Fibroblast of skin of back (primary cell): ENCODE measurements at places on chromosomes 5 and 9.
A peak's percentile ranks its signal among the peaks of the same experiment; 100 is the strongest.

- no peak for DNase-seq
Measured at GRCh38 chr5:71971862-71972261, 135.4 kb upstream of the MAP1B start.

- no peak for DNase-seq
Measured at GRCh38 chr9:87661241-87661640, 64.7 kb upstream of the CTSL start.

DNA sequence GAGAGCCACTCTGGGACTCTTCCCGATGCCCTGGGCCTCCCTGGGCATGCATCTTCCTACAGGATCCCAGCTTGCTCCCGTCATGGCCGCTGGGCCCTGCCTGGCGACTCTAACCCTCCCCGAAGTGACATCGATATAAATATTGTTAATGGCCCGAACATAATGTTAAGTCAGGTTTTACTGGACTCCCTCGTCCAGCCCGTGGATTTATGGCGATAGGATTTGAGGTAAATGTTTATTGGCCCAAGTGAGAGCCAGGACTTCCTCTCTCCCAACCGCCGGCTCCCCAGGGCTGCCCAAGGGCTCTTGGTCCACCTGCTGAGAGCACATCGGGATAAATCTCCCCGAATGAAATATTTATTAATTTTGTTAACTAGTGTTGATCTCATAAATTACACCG lies 246.3 kb downstream of the PBX3 start:
- DNase-seq: no peak

- no peak for DNase-seq
Measured at GRCh38 chr5:143023411-143024096, 253.4 kb downstream of the ARHGAP26 start.

DNA sequence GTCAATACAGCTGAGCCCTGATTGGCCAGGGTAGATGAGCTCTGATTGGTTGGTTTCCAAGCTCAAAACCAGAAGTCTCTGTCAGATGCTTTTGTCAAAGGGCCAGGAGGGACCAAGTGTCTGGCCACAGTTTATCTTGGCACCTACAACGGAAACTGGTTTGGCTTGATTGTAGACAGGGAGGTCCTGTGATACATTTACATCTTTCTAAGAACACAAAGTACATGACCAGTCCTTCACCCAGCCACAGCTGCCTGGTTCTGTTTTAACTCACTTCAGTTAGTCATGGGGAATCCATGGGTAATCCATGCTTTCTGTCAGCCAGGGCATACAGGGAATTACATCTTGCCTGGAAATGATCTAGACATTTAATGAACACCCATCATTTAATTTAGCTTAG lies 171.2 kb downstream of the SLC12A2 start:
- peak; percentile 29 for DNase-seq

- peak; percentile 6 for DNase-seq
Measured at GRCh38 chr5:77180167-77181081, 30.1 kb upstream of the PDE8B start.

DNA sequence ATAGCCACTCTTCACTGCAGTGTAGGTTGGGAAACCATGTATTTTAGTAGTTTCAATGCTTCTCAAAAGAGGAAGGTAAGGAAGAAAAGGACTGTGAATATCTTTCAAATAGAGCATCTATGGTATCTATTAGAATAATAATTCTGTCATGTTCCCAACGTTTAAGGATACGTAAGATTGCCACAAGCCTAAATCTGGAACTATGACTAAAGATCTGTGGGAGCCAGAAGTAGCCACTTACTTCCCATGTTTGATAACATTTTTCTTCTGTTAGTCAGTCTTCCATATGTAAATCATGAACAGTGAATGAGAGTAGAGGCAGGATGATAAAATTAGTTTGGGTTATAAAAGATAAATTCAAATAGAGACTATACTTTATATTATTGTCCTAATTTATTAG lies 16.3 kb upstream of the MROH2B start:
- DNase-seq: peak; percentile 87

GRCh38 chr5:180523629-180524466 lies 29.7 kb downstream of the CNOT6 start:
- DNase-seq: peak; percentile 55

DNA sequence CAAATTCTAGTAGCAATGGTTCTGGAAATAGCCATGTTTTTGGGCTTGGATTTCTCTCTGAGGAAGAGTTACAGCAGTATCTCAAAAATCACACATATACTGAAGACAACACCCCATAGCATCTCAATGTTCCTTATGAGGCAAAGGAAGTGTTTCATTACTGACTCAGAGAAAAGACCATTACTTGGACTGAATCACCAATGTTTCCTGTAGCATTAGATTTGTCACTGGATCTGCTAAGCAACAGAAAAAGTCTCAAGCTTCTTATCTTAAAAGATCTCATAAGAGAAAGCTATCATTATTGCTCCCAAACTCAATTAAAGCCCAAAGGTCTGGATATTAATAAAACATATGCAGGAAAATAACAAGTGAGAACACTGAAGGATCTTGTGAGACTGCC lies 272.4 kb downstream of the ADAMTS6 start:
- peak; percentile 95 for DNase-seq

DNA sequence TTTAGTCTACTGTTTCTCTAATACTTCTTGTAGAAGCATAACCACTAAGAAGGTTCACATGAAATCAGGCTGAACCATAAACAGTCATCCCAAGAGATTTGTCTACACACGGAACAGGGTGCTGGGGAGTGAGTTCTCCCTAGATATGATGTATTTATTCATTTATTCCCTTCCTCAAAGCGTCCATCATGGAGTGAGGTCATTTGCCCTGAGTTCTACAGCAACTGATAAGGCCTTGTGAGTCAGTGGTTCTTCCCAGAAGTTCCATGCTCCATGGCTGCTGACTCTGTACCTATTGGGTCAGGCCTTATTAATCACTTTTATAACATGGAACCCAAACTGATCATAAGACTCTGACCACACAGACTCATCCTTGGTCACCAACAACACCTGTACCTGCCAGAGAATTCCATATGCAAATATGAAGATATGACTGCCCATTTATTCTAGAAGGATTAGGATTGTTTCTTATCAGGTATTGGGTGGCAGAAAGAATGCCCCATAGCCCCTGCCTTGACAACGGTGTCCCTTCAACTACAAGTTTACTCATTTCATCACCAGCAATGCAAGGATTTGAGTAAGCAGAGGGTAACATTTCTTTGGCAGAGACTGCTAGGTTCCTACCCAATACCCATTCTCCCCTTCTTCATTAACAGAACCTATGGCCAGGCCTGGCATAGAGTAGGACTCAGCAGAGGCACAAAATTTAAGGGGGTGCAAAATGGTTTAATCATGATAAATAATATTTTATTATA lies 118.1 kb downstream of the LHFPL2 start:
- DNase-seq: peak; percentile 94

- no peak for DNase-seq
Measured at GRCh38 chr5:113255579-113256386, 179.0 kb downstream of the TSSK1B start.

DNA sequence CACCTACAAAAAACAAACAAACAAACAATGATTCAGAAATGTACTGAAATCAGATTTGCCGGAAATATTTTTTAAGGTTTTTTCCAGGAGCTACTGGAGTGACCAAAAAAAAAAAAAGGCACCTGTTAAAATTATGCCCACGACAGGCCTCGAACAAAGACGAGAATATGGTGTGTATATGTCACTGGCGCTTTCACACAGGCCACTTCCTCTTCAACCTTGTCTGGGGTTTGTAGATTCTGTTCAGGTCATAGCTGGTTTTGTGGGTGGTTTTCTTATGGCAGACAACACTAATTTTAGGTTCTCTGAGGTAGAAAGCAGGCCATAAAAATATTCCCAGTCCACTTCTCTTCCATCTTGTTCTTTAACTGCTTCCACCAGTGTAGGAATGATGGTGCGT lies 7.0 kb downstream of the NDUFB6 start:
- DNase-seq: no peak

DNA sequence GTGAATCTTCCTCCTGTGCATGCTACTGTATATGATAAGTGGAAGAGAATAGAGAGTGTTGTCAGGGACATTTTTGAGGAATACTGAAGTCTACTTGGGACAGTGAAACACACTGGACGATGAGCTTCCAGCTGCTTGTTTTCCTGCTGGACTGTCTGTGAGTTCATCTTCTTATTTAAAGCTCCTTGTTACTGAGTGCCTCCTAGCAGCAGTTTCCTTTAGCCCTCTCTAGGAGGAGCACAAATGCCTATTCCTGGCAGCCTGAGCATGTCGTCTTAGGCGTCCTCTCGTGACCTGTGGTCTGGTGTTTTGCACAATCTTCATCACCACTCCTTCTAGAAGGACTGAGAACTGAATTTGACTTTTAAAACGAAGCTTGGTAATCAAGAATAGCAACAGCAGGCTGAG lies 43.8 kb downstream of the ANKRD33B start:
- peak; percentile 36 for DNase-seq

DNA sequence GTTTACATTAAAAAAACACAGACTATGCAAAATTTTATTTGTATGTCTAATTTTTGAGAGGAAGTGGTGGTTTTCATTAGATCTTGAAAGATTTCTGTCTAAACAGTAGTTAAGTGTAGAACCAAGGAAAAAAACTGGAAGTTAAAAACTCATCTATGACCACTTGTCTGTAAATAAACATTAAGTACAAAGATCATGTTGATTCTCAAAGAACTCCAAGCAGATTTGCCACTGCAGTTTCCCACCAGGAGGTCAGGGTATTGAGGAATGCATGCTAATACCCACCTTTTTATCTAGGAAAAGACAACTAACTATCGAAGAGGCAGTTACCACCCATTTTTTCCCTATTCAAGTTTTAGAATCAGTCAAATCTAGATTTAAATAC lies 1.9 kb downstream of the STOM start:
- no peak for DNase-seq

DNA sequence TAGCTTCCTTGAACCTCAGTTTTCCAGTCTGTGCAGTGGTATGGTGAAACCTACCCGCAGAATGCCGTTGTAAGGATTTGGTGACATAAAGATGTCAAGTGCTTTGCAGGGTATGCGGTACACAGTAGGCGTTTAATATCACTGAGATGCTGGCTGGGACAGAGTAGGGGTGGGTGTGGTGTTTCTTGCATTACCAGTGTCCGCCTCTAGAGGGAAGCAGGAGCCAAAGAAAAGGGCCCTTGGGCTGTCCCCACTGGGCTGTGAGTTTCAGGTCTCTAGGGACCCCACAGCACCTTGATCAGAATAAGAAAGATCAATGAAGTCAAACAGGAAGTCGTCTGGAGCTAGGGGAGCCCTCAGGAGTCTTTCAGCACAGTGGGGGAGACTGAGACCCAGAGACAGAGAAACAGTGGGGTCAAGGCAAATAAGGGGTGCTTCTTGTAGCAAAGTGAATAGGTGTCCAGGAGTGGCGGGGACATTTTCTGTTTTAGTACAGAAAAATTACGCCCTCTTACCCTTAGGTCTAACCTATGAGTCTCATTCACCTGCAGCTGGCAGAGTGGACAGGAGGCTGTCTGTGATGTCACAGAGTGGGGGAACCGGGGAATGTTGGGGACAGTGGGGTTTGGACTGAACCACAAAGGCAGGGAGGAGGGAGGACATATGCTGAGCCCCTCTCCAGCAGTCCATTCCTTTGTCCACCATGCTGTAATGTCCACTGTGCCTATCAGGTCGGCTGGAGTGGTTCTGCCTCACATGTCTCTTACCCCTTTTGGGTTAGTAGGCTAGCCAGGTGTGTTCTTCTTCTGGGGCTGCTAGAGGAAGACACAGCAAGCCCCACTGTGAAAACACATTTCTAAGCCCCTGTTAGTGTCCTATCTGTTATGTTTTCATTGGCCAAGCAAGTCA lies 4.7 kb upstream of the TEX53 start:
- DNase-seq: peak; percentile 33

DNA sequence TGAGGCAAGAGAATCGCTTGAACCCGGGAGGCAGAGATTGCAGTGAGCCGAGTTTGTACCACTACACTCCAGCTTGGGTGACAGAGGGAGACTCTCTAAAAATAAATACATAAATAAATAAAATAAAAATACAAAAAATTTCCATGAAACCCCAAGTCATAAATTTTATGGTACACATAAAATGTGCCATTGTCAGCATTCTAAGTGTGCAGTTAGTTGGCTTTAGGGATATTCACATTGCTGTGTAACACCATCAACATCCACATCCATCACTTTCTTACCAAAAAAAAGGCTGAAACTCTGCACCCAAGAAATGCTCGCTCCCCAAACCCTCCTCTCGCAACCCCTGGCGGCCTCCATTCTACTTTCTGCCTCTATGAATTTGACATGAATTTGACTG lies 135.2 kb downstream of the GAPVD1 start:
- DNase-seq: no peak

GRCh38 chr9:26694381-26695297 lies 198.0 kb downstream of the CAAP1 start:
- DNase-seq: no peak

- DNase-seq: peak; percentile 4
Measured at GRCh38 chr5:8362495-8362894, 493.5 kb downstream of the MTRR start.

DNA sequence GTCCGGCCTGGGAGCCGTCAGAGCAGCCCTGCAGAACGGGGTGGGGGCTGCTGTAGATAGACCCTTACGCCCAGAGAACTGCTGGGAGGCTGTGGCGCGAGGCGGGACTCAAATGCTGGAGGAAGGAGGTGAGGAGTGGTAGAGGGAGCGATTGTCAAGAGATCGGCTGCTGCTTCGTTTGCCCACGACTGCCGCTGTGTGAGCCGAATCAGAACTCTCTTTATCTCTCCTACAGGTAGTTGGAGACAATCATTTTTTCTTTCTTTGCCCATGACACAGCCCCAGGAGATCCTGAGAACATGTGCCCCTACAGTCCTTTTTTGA lies 456 bp downstream of the ZNF79 start:
- no peak for DNase-seq

DNA sequence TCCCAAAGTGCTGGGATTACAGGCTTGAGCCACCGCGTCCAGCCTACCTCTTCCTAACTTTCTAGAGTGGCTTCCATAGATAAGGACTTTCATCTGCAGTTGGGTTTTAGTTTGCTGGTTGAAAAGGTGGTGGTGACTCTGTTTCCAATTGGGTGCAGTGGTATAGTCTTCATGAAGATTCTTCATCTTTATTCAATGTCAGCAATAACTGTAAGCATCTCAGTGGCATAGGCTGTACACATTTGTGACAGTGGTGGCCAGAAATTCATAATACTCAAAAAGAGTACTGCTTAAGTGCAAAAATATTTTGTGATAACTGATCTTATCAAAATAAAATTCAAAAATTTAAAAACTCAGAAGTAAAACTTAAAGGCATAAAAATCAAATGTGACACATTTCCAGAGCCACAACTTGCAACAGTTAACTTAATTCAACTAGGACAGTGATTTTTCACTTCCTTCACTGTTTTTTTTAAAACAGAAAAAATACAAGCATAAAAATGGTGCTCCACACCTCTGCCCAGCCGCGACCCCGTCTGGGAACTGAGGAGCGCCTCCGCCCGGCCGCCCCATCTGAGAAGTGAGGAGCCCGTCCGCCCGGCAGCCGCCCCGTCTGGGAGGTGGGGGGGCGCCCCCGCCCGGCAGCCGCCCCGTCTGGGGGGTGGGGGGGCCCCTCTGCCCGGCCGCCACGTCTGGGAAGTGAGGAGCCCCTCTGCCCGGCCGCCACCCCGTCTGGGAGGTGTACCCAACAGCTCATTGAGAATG lies 56.4 kb upstream of the CDK5RAP2 start:
- no peak for DNase-seq

GRCh38 chr5:179727106-179727505 lies 5.5 kb upstream of the MAML1 start:
- DNase-seq: no peak

- no peak for DNase-seq
Measured at GRCh38 chr5:61617039-61617438, 285.0 kb downstream of the ZSWIM6 start.
